ENCODE measurements at places on chromosomes 5 and 9.

DNA sequence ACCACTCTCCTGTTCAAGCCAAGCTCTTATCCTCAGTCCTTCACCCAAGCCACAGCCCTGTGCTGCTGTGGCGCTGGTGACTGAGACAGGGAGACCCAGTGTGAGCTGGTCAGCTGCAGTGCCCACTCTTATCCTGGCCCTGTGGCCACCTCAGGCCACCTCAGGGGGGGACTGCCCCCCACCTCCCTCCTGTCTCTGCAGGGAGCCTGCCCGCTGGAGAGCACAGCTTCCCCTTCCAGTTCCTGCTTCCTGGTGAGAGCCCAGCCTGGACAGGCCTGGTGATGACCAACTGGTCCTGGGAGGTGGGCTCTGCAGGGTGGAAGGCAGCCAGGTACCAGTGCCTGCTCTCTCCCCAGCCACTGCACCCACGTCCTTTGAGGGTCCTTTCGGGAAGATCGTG is 5.5 kb upstream of the EHMT1 start:
- no peak for DNase-seq

GRCh38 chr5:151595411-151595826 is 4.3 kb upstream of the FAT2 start:
- DNase-seq, result peak; percentile 64

DNA sequence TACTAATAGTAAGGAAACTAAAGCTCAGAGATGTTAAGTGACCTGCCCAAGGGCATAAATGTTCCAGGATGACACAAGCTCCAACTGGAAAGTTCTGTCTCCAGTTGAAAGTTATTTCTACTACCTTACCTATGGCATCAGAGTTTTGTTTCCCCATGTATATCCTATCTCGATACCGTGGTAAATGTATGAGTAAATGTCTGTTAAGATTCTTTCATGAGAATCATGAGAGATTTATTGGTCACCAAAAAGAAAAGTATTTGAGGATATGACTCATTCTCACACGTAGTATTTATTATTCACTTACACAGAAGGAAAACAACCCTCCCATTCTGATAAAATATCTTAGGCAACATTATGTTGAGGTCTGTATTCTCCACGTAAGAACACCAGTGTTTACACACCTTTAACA is 11.1 kb upstream of the SHOC1 start:
- no peak for DNase-seq

GRCh38 chr5:76380346-76381066 is 22.6 kb upstream of the IQGAP2 start:
- DNase-seq, result no peak

GRCh38 chr5:72889324-72889723 is 66.5 kb upstream of the FCHO2 start:
- DNase-seq, result no peak

GRCh38 chr5:80368661-80369480 is 39.0 kb upstream of the ZFYVE16 start:
- DNase-seq, result no peak

Measured in heart left ventricle (tissue), 16 donors.